ENCODE measurements at places on chromosomes 5 and 9.
A peak's percentile ranks its signal among the peaks of the same experiment; 100 is the strongest.

GRCh38 chr9:3413984-3414383, 111.8 kb downstream of the RFX3 start:
- no peak for DNase-seq

GRCh38 chr5:17394086-17394485, 103.9 kb upstream of the TAF11L2 start:
- DNase-seq: no peak

- no peak for DNase-seq
Measured at GRCh38 chr5:82855893-82856550, 221.2 kb downstream of the TMEM167A start.

DNA sequence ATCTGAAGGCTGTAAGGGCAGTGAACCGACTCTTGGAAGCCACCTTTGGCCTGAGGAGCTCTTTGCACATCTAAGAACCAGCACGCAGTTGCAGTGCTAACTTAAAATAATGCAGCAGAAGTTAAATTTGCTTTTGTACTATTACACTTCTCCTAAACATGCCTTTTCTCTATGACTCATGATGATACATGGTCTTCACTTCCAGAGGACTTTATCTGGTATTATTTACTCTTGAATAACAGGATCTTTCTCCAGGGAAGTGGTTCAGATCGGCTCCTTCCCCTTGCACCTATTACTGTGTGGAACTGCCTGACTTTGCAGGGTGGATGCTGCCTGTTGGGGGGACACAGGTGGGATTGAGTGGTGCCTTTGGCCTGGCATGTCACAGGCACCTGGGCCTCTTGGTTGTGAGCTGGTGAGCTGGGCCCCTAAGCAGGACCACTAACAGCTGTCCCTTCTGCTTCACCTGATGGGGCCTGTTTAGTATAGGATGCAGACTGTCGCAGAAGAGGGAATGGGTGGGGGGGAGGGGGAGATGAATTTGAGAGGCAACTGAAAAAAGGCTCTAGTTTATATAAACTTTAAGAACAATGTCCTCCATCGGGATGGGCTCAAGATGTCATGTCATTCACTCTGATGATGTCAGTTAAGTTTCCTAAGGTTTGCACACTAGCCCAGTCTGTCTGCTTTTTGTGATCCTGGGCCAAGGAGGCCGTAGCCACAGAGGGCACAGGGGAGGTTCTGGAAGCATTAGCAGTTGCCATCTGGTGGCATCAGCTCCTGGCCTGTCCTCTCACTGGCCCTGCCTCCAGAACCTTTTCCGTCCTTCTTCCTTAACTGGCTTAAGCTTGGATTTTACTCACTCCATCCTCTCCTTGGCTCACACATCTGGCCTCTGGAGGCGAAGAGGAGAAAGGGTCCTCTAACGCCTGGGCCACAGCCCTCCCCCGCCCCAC, 33.9 kb upstream of the GABBR2 start:
- no peak for DNase-seq

- no peak for DNase-seq
Measured at GRCh38 chr5:143657647-143658285, 154.2 kb upstream of the HMHB1 start.

- DNase-seq: no peak
Measured at GRCh38 chr5:96079075-96079474, 117.4 kb upstream of the ELL2 start.

GRCh38 chr5:150135557-150136304, 19.9 kb downstream of the PDGFRB start:
- no peak for DNase-seq

DNA sequence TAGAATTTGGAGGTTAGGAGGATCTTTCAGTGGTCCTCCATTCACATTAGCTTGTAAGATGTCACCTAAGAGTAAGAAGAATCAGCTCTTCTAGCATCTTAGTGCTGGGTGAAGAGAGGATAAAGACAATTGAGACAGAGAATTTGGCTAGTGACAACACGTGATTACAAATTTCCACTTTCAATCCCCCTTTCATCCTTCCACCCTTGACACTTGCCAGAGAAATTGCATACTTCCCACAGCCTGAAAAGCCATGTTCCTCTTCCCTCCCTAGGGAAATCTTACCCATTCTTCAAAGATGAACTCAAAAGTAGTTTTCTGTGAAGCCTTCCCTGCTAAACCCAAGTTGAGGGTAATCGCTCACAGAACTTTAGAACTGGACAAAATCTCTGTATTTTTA, 282.6 kb upstream of the PTGER4 start:
- no peak for DNase-seq

DNA sequence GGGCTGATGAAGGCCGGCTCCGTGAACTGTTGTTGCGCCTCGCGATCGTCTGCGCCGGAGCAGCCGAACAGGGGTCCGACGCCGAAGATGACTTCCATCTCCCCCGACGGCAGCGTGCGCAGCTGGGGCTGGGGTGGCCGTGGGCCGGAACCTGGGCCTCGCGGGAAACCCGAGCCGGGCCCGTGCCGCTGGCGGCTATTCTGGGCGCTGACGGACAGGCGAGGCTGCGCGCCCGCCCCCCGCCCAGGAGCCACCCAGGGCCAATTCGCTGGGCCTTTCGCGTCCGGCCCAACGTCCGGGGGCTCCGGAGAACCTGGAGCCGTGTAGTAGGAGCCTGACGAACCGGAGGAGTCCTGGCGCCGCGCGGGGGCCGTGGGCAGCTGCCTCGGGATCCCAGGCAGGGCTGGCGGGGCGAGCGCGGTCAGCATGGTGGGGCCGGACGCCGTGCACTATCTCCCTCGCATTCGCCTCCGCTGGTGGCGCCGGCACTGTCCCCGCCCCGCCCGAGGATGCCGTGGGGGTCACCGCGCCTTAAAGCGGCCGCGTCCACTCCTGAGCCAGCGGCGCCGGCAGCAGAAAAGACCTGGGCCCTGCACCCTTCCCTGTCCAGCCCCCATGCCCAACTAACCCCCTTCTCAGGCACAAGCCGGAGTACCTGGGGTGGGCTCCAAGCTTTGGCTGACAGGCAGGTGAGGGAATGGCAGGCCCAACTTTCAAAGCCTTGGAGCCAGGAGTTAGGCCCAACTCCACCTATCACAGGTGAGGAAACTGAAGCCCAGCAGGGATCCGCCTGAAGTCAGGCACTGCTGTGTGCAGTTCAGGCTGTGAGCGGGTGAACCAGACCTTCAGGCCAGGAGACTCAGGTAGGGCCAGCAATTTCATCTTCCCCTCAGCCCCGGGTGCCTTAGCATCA, at the start of gene PROB1:
Gene PROB1 (minus strand): TSS at position 451 of the 913 bp plus-strand sequence. CDS start 23 bp downstream, at position 428.
- no peak for DNase-seq

DNA sequence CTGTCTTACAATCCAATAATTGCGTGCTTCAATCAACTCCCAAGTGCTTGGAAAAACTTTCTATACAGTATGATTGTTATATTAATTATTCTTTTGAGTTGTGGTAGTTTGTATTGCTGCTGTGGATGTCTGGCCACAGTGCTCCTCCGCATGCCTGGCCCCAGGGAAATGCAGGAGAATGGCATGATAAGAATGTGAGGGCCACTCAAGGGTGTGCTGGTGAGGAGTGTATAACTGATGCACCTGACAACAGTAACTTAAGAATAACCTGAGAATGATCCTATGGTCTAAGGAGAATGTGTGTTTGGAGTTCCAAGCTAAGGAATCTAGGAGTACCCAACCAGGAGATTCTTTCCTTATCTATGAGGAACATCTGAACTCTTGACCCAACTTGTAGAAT, 152.9 kb upstream of the APC start:
- no peak for DNase-seq

GRCh38 chr9:4243113-4243512, 56.8 kb downstream of the GLIS3 start:
- no peak for DNase-seq

DNA sequence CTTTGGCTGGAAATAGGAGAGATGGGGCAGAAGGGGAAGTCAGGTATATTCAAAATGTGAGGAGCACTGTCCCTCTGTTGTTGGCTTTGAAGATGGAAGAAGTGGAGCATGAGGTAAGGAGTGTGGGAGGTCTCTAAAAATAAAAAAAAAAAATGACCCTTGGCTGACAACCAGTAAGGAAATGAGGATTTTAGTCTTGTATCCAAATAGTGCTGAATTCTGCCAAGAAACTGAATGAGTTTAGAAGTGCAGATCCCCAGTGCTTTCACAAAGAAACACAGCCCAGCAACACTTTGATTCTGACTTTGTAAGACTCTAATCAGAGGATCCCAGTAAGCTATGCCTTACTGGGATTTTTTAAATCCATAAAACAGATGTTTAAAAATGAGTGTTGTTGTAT, 367.9 kb downstream of the CYLC2 start:
- no peak for DNase-seq

GRCh38 chr5:623531-623930, 11.4 kb downstream of the CEP72 start:
- no peak for DNase-seq

GRCh38 chr5:42026446-42026845, 101.4 kb downstream of the FBXO4 start:
- DNase-seq: no peak

- no peak for DNase-seq
Measured at GRCh38 chr9:16318516-16319060, 551.9 kb downstream of the BNC2 start.

- DNase-seq: no peak
Measured at GRCh38 chr9:18233776-18234445, 240.0 kb upstream of the ADAMTSL1 start.

- DNase-seq: no peak
Measured at GRCh38 chr9:35748242-35748857, 678 bp downstream of the GBA2 start.

GRCh38 chr9:128276574-128277270, 646 bp downstream of the SWI5 start:
- no peak for DNase-seq

GRCh38 chr5:9361835-9362234, 184.0 kb downstream of the SEMA5A start:
- DNase-seq: peak; percentile 48

DNA sequence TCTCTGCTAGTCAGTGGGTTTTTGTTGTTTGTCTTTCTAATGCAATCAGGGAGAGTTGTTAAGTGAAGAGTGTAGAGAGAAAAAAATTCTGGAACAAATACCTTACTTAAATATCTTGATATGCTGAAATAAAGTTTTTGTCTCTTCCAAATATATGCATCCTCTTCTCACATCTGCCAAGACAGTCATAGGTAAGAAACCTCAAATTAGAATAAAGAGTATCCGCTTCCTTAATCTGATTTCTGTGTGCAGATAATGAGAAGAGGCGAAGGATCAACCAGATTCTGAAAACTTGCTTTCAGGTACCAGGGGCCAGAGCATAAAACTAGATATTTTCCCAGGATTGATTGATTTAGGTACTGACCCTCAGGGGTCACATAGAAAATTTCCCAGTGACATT, 11.3 kb upstream of the IL6ST start:
- DNase-seq: no peak

DNA sequence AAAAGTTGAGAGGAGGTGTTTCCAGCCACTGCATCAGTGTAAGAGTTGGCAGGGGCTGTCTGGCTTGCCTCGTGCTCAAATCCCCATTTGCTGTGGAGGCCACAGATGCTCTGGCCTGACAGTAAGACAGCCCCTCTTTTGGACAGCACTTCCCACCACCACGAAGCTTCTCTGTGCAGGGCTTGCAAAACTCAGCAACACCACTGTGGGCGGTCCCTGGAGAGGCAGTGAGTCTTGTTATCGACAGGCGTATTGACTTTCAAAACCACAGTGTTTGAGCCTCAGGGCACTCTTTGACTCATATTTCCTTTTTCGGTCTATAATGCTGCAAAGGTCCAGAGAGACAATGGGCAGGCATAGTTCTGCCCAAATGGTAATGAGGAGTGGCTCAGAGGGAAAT, 539.5 kb downstream of the EBF1 start:
- DNase-seq: no peak

GRCh38 chr5:175894793-175895192, 23.4 kb downstream of the CPLX2 start:
- no peak for DNase-seq

- DNase-seq: peak; percentile 96
Measured at GRCh38 chr9:125189361-125190289, at the start of gene PPP6C. PPP6C (minus strand) TSS chr9:125189803; CDS start chr9:125189718, 85 bp downstream.

DNA sequence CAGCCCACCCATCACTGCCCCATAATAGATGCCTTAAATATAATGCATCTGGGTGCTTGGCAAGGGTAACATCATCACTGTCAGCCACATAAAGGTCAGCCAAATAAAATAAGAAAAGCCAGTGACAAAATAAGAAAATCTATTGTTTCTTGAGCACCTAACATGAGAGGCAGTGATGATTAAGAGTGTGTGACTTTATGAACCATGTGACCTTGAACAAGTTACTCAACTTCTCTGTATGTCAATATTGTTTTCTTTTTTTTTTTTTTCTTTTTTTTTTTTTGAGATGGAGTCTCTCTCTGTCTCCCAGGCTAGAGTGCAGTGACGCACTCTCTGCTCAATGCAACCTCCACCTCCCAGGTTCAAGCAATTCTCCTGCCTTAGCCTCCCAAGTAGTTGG, 98.7 kb downstream of the CDK5RAP2 start:
- no peak for DNase-seq

GRCh38 chr5:35354751-35355150, 124.5 kb upstream of the PRLR start:
- no peak for DNase-seq

GRCh38 chr9:38421498-38422211, 2.6 kb downstream of the IGFBPL1 start:
- no peak for DNase-seq

DNA sequence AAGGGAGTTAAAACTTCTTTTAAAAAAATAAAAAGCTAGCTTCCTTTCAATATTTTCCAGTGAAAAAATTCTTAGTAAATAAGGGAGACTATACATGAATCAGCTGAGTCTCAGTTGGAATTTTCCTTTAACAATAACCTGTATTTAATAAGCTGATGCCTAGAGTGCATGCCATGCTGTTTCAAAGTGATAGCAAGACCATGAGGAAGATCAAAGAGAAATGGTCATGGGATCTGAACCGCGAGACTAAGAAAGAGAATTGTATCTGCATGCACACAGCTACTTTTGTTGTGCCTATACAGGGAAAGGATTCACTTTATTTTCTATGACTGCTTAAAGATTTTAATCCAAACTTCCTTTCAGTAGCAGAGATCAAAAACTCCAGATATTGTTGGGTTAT, 2217.0 kb downstream of the MAT2B start:
- no peak for DNase-seq

DNA sequence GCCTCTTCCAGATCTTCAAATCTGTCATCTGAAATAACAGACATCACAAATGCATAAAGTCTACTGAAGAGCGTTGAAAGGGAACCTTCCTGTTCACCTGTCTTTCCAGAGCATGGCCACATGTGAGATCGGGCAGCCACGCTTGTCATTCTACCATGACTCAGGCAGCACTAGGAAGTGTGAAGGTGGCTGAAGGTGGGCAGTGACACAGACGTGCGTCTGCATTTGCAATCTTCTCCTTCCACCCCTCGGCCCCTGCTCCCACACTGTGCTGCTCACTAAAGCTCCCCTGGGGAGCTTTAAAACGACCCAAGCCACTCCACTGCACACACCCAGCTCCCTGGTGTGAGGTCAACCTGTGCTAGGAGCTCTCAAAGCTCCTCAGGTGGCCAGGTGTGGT, 2.5 kb downstream of the ENTR1 start:
- DNase-seq: peak; percentile 16

- no peak for DNase-seq
Measured at GRCh38 chr5:148466236-148466580, 82.5 kb downstream of the FBXO38 start.

GRCh38 chr9:131046093-131046380, 37.1 kb downstream of the LAMC3 start:
- no peak for DNase-seq

- no peak for DNase-seq
Measured at GRCh38 chr9:133673258-133673655, 37.1 kb downstream of the DBH start.

GRCh38 chr5:97100476-97100875, 41.9 kb downstream of the LIX1 start:
- no peak for DNase-seq

- no peak for DNase-seq
Measured at GRCh38 chr9:137189297-137190295, 1.1 kb downstream of the SSNA1 start.
